Activated B cell treated with CpG ODN at 0.5 μM for 24 hours (primary cell): ENCODE measurements at places on chromosomes 3 and 15. TPM values are rescaled to one million over a fixed set of nuclear protein-coding genes. Genes with fewer than 3 reads are reported as not detected.

The CEP19 gene
- 4.0 and 4.1 TPM in 2 replicates for total RNA-seq

The BCHE gene
- total RNA-seq: not detected in 2 replicates

The SERPINI2 gene
- not detected in 2 replicates for total RNA-seq

The TERC gene
- 2.5 and 8.4 TPM in 2 replicates for total RNA-seq

The FAM162A gene
- total RNA-seq: 28.5 and 33.9 TPM in 2 replicates

The TNFAIP8L3 gene
- total RNA-seq: not detected in 2 replicates

The FMN1 gene
- 0.69 and 0.80 TPM in 2 replicates for total RNA-seq
